Naive B cell (primary cell): ENCODE measurements at places on chromosomes 3 and 15.

- no peaks in the 10 kb centered on the region for H3K4me1 ChIP-seq
- H3K27me3 ChIP-seq: no peaks in the 10 kb centered on the region
- H3K4me3 ChIP-seq: no peak overlapping the region
- peaks cover 35% of the 10 kb centered on the region for H3K36me3 ChIP-seq
- H3K27ac ChIP-seq: no peak overlapping the region
Observed at GRCh38 chr3:183038221-183038620, 57.9 kb upstream of the DCUN1D1 start.

GRCh38 chr15:71312731-71313460 is 197.6 kb downstream of the THSD4 start:
- peaks cover 10% of the 10 kb centered on the region for H3K27me3 ChIP-seq
- no peaks in the 10 kb centered on the region for H3K36me3 ChIP-seq
- no peak overlapping the region for H3K4me3 ChIP-seq
- no peak overlapping the region for H3K27ac ChIP-seq
- no peak for DNase-seq

GRCh38 chr3:54967731-54968161 is 39.9 kb upstream of the LRTM1 start:
- DNase-seq: no peak
- no peaks in the 10 kb centered on the region for H3K4me1 ChIP-seq
- no peak overlapping the region for H3K4me3 ChIP-seq
- no peaks in the 10 kb centered on the region for H3K36me3 ChIP-seq
- no peak overlapping the region for H3K27ac ChIP-seq

DNA sequence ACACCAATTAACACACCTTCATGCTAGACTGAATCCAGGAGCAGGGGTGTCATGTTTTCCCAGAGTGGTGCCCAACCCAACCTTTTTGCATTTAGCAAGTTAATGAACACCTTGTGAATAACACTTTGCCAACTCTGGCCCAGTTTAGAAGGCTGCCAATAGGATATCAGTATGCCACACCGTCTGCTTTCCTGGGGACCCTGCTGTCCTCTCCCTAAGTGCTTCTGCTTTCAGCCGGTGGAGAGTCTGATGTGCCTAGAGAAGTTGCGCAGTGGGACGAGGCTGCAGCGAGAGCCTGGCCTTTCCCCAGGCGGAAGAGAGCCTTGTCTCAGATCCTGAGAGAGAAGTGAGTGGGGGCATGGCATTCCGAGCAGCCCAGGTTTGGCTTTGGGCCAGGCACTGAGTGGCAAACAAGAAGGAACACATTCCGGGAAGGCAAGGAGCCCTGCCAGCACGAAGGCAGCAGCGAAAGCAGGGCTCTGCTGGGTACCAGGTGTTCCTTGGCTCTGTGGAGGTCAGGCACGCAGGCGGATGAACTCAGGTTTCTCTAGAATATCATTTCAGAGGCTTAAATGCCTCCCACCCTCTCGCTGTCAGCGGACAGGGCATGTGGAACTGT is 36.9 kb downstream of the SENP8 start:
- DNase-seq: no peak
- H3K27me3 ChIP-seq: peaks cover 14% of the 10 kb centered on the region
- no peak overlapping the region for H3K4me3 ChIP-seq
- no peaks in the 10 kb centered on the region for H3K36me3 ChIP-seq
- peaks cover 6% of the 10 kb centered on the region for H3K4me1 ChIP-seq

GRCh38 chr3:184158404-184158803 is 3.2 kb downstream of the DVL3 start:
- no peaks in the 10 kb centered on the region for H3K36me3 ChIP-seq
- DNase-seq: no peak
- H3K4me1 ChIP-seq: peaks cover 53% of the 10 kb centered on the region
- peak overlapping the region; percentile 71 for H3K4me3 ChIP-seq
- H3K27me3 ChIP-seq: no peaks in the 10 kb centered on the region
- no peak overlapping the region for H3K27ac ChIP-seq

- H3K27me3 ChIP-seq: no peaks in the 10 kb centered on the region
- DNase-seq: no peak
- H3K36me3 ChIP-seq: no peaks in the 10 kb centered on the region
- H3K27ac ChIP-seq: peak overlapping the region; percentile 100
Observed at GRCh38 chr3:71579935-71580406, 3.6 kb downstream of the FOXP1 start.

DNA sequence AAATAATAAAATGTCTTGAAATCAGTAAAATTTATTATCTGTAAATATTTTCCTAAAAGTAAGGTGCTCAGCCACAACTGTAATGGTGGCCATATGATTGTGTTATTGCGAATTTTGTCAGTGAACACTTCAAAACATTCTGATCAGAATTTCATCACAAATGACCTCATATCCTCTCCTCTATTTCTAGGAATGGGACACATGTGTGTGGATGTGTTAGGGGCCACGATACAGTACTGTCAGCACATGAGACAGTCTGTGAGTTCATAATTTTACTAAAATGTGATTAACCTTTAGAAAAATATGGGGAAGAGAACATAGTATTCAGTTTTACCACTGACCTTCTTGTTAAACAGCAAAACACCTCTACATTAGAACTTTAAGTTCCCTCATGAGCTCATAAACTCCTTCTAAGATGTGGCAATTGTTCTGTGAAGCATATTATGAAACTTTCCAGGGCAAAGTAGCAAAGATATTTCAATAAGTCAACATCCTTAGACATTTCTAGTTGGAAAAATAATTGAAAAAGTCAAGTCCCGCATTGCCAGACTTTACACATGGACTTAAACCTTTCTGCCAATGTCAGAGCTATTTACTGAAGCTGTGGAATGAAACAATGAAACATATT is 158.2 kb upstream of the ABI3BP start:
- DNase-seq: no peak
- no peaks in the 10 kb centered on the region for H3K36me3 ChIP-seq
- H3K4me3 ChIP-seq: no peak overlapping the region
- no peaks in the 10 kb centered on the region for H3K4me1 ChIP-seq
- H3K27me3 ChIP-seq: peaks cover 10% of the 10 kb centered on the region

- no peak overlapping the region for H3K4me3 ChIP-seq
- H3K27me3 ChIP-seq: no peaks in the 10 kb centered on the region
- DNase-seq: no peak
- H3K4me1 ChIP-seq: no peaks in the 10 kb centered on the region
Observed at GRCh38 chr3:152026033-152026556, 152.7 kb downstream of the SUCNR1 start.

DNA sequence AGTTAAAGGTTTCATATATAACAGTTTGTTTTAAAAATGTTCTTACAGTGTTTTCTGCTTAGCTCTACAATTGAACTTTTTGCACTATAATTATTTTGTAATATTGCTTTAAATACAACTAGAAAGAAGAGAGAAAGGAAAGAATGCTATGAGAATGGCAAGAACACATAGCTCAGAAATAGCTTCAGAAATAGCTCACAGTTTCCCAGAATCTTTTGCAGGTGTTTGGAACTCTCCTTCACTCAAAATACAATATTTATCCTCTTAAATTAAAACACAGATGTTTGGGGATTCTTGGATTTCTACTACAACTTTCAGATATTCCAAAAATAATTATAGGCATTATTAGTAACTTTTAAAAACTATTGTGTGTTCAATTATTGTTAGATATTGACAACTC is 658.0 kb upstream of the DPPA4 start:
- H3K27ac ChIP-seq: no peak overlapping the region
- no peaks in the 10 kb centered on the region for H3K4me1 ChIP-seq
- H3K4me3 ChIP-seq: no peak overlapping the region

- H3K36me3 ChIP-seq: no peaks in the 10 kb centered on the region
- H3K4me3 ChIP-seq: no peak overlapping the region
- DNase-seq: no peak
- peaks cover 64% of the 10 kb centered on the region for H3K4me1 ChIP-seq
- H3K27ac ChIP-seq: no peak overlapping the region
- no peaks in the 10 kb centered on the region for H3K27me3 ChIP-seq
Observed at GRCh38 chr3:12629560-12629959, 34.4 kb downstream of the RAF1 start.

- no peak overlapping the region for H3K27ac ChIP-seq
- peaks cover 20% of the 10 kb centered on the region for H3K27me3 ChIP-seq
- no peak overlapping the region for H3K4me3 ChIP-seq
- DNase-seq: no peak
- no peaks in the 10 kb centered on the region for H3K36me3 ChIP-seq
Observed at GRCh38 chr3:16543242-16543864, 29.9 kb upstream of the RFTN1 start.

DNA sequence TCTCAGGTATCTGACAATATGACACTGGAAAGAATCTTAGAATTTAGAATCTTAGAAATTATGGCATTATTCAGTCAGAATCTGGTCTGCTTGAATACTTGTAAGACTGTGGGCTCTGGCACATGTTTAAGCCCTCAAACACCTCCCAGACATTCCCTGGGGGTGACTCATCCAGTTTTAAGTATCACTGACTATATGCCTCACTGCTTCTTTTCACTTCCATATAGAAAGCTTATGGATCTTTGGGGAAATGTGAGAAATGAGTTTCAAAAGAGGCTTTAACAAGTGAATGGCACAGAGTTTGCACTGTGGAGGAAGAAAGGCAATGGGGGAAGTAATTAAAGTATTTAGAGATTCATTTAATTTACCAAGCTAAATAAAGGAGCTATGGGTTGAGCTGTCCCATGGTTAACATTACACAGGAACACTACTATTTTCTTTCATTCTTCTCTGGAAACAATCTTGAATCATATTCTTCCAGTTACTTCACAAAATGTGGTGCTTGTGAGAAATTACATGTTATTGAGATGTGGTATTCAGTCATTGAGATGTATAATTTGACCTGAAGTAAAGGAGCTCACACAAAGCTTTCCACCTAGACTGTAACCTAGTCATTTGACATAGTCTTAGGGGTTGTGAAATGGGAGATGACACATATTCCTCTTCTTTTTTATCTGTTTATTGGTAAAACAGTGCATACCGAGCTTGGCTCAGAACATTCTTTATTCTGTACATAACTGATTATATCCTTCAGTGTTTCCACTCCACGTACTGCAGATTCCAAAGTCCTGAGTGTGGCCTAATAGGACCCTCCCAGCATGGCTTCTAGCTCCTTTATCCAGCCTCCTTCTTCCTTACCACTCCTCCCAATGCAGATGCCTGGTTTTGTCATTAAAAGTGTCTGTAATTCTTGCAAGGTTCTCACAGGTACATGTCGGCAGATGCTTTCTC is 544.6 kb upstream of the NECTIN3 start:
- no peaks in the 10 kb centered on the region for H3K27me3 ChIP-seq
- H3K4me3 ChIP-seq: no peak overlapping the region
- no peaks in the 10 kb centered on the region for H3K4me1 ChIP-seq
- no peaks in the 10 kb centered on the region for H3K36me3 ChIP-seq
- no peak for DNase-seq

- H3K27me3 ChIP-seq: no peaks in the 10 kb centered on the region
- H3K36me3 ChIP-seq: no peaks in the 10 kb centered on the region
- DNase-seq: no peak
- no peak overlapping the region for H3K27ac ChIP-seq
Observed at GRCh38 chr15:56371495-56372147, 6.4 kb downstream of the TEX9 start.

- no peaks in the 10 kb centered on the region for H3K4me1 ChIP-seq
- H3K27ac ChIP-seq: no peak overlapping the region
- H3K27me3 ChIP-seq: no peaks in the 10 kb centered on the region
- H3K36me3 ChIP-seq: no peaks in the 10 kb centered on the region
- H3K4me3 ChIP-seq: no peak overlapping the region
Observed at GRCh38 chr3:128950223-128950938, 43.5 kb downstream of the CFAP92 start.

DNA sequence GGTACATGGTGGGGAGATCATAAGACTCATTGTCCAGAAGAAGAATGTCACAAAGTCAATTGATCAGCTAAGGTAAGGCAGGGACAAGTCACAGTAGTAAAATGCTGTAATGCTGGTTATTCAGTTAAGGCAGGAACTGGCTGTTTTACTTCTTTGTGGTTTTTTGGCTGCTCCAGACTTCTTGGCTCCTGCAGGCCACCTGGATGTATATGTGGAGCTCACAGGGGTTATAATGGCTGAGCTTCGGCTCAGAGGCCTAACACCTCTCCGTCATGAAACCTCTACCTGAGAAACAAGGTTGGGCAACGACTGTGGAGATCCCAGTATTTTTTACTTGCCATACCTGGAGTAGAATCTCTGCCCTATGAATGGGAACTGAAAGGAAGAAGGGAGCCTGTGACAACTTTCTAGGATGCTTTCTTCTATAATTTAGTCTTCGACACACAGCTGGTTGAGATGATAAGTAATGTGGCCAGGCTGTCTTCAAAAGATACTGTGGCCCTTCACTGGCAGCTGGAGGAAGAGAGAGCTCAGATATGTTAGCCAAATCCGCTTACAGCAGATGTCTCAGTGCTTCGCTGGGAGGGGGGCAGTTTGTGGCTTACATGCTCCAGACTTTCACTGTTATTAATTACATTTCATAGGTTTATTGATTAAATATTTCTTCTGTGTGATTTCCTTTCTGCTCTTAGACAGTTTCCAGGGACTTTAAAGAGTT is 887.8 kb downstream of the IGSF11 start:
- H3K36me3 ChIP-seq: no peaks in the 10 kb centered on the region
- H3K27me3 ChIP-seq: no peaks in the 10 kb centered on the region
- no peak overlapping the region for H3K27ac ChIP-seq
- H3K4me1 ChIP-seq: no peaks in the 10 kb centered on the region
- no peak for DNase-seq
- no peak overlapping the region for H3K4me3 ChIP-seq

- peaks cover 15% of the 10 kb centered on the region for H3K4me1 ChIP-seq
- H3K27me3 ChIP-seq: peaks cover 16% of the 10 kb centered on the region
- no peak overlapping the region for H3K27ac ChIP-seq
- DNase-seq: no peak
Observed at GRCh38 chr3:8499181-8499611, 2.4 kb upstream of the LMCD1 start.

DNA sequence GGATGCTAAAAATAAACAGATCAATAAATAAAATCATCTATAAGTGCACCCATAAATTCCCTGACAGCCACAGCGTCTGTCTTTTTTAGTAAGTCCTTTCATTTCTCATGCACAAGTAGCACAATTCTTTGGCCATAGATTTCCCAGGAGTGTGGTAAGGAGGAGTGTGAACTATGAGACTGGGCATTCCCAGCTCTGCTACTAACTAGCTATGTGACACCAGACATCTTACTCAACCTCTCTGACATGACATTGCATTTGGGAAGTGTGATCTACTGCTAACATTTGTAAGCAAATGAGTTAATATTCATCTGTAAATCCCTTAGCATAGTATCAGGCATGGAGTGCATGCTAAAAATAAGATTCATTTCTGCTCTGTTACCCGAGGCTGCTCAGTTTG is 301.7 kb downstream of the NTRK3 start:
- H3K4me3 ChIP-seq: no peak overlapping the region
- DNase-seq: no peak
- H3K4me1 ChIP-seq: no peaks in the 10 kb centered on the region
- H3K27ac ChIP-seq: no peak overlapping the region
- no peaks in the 10 kb centered on the region for H3K36me3 ChIP-seq

- DNase-seq: no peak
- no peaks in the 10 kb centered on the region for H3K36me3 ChIP-seq
- no peak overlapping the region for H3K27ac ChIP-seq
- H3K27me3 ChIP-seq: no peaks in the 10 kb centered on the region
Observed at GRCh38 chr3:76097589-76097969, 312.2 kb upstream of the ZNF717 start.

DNA sequence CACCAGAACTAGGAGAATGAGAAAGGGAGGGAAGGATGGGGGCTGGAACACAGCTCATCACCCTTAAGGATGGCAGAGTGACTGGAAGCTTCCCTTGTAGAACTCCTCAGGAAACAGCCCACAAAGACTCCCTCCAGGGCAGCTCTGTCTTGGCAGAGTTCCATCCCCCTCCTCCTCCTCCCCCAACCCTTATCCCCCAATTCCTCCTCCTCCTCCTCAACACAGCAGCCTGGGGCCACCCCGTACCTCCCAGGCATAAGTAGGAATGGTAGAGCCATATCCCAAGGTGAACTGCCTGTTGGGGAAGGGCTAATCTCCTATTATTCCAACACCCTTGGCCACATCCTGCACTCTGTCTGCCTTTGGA is 38.8 kb downstream of the ADCY5 start:
- no peak overlapping the region for H3K27ac ChIP-seq
- H3K36me3 ChIP-seq: no peaks in the 10 kb centered on the region
- no peak for DNase-seq
- peaks cover 7% of the 10 kb centered on the region for H3K27me3 ChIP-seq
- no peak overlapping the region for H3K4me3 ChIP-seq
